ENCODE measurements at places on chromosomes 2 and 18.

GRCh38 chr2:104531122-104531521, 322.8 kb upstream of the POU3F3 start:
- DNase-seq: no peak

DNA sequence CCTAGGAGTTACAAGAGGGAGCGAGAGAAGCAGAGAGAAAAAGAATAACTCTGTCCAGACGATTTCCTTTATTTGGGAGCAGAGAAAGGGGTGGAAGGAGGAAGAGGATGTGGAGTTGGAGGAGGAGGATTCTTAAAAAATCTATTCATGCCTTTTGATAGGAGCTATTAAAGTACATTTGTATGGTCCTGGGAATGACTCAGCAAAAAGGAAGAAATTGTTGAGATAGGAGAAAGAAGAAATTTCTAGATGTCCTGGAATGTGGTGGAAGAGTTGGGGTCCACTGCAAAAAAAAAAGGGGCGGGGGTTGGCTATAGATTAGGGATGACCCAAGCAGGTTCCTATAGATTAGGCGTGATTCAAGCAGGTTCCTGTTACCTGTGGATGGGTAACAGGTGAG, 32.4 kb upstream of the RPRM start:
- no peak for DNase-seq

DNA sequence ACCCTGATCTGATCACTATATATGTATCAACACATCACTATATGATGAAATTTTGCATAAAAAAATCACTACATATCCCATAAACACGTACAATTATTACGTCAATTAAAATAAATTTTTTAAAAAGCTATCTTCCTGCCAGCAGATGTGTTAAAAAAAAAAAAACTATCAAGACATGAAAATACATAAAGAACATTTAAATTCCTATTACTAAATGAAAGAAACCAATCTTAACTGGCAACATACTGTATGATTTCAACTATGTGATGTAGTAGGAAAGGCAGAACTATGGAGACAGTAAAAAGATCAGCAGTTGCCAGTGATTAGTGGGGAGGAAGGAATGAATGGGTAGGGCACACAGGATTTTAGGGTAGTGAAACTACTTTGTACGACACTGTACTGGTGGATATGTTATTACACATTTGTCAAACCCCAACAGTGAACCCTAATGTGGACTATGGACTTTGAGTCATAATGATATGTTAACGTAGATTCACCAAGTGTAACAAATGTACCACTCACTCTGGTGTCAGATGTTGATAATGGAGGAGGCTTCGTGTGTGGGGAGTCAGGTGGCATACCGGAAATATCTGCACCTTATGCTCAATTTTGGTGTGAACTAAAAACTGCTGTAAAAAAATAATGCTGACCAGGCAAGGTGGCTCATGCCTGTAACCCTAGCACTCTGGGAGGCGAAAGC, 27.4 kb downstream of the USP34 start:
- DNase-seq: no peak

GRCh38 chr2:138238908-138239307, 262.7 kb upstream of the SPOPL start:
- DNase-seq: no peak

DNA sequence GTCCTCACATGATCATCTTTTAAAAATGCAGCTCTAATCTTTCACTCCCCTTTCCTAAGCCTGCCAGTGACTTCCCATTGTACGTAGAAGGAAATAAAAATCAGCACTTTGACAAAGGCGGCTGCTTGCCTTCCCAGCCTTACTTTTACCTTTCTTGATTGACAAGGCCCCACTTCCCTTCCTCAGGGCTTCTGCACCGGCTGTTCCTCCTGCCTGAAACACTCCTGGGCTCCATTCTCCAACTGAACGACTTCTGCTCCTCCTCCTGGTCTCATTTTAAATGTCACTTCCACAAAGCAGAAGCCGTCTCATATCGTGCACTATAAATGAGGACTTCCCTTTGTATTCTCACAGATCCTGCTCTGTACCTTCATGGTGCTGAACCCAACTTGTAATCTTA, 56.1 kb downstream of the OSBPL6 start:
- DNase-seq: no peak

DNA sequence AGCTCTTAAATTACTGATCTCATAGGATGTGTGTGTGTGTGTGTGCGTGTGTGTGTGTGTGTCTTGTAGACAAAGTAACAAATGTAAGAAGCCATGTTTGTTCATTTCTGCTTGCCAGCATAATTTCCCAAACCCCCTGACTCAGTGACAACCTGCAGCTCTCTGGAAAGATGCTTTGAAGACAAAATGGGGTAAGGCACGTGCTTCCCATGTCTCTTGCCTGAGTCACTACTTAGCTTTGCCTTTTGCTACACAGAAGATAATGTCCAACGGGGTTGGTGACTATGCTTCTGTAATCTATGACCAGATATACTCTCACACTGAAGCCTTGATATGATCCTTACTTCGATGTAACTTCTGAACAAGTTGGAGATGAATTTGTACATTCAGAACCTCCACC, 332.0 kb downstream of the SLC4A3 start:
- DNase-seq: no peak

DNA sequence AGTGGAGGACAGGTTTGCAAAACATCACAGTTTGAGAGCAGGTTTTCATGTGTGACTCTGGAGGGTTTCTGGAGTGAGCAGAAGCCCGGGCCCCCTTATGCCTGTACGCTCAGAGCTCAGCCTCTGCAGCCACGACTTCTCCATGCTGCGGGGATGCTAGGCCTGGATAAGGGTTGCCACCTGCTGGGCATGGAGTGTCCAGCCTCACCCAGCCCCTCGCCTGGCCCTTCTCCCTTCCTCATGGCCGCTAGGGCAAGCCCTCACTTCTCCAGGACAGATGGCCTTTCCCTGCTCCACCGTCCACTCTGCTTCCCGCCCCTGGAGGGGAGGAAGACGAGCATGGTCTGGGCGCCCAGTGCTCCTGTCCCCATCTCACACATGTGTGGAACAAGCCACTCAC, 318.7 kb downstream of the GBX2 start:
- DNase-seq: no peak

GRCh38 chr18:76260941-76261472, 234.0 kb downstream of the ZNF516 start:
- DNase-seq: no peak

DNA sequence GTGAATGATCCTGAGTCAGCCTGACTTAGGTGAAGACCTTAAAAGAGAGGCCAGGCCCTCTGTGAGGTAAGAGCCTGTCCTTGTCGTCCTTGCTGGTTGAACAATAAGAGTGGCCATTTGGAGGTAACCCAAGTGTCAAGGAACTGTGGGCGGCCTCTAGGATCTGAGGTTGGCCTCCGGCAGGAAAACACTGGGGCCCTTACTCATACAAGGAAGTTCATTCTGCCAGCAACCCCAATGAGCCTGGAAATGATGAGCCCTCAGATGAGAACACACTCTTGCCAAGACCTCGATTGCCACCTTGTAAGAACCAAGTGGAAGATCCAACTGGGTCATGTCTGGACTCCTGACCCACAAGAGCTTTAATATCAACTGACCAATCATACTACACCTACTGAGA, 95.5 kb upstream of the LRATD1 start:
- no peak for DNase-seq
